ENCODE measurements at places on chromosomes 5 and 9.
A peak's percentile ranks its signal among the peaks of the same experiment; 100 is the strongest.

DNA sequence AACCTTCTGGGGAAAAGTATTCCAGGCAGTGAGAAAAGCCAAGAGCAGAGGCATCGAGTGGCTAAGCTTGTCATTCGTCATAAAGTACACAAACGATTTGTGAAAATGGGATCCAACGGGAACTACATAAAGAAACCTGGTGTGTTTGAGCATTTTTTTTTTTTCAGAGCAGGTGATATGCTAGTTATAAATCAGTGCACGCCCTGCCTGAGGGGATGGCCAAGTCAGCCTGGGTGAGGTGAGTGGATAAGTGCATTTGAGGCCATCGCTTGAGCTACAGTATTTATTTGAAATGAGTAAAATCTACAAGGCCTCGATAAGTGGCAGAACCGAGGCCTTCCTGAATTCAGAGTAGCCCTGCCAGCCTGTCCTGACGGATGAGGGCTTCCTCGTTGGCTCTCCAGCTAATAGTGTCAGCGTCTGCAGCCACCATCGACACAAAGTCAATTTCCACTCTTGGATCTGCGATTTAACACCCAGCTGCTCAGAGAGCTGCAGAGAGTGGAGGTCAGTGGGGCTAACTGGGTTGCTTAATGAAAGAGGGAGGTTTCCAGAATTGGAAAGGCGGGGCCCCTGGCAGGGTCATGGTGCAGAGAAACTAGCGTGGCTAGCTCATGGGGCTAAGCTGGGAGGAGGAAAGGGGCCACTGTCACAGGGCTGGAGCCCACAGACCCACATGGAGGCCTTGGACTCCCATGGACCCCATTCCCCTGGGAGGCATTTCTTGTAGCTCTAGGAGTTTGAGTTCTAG is 27.3 kb downstream of the PPARGC1B start:
- no peak for DNase-seq

DNA sequence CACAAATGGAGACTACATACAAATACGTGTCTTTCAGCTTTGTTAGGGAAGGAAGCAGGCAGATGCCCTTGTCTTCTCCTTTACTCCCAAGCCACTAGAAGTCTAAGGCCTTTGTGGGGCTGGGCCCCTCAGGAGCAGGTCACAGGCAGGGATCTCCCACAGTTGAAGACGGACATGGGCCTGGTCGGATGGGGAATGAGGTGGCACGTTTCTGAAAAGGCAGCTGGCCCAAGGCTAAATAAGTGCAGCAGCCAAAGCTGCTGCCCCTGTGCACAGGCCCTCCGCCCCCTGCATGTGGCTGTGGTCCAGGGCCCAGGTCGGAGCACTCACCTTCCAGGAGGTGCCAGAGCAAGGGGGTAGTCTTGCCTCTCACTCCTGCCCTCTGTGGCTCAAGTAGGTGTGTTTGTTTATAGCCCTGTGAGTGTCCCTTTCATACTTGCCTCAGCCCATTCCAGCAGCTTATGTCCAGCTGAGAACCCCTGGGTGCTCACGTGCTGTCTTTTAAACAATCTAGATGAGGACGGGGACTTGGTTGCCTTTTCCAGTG is 1.8 kb downstream of the SQSTM1 start:
- no peak for DNase-seq

DNA sequence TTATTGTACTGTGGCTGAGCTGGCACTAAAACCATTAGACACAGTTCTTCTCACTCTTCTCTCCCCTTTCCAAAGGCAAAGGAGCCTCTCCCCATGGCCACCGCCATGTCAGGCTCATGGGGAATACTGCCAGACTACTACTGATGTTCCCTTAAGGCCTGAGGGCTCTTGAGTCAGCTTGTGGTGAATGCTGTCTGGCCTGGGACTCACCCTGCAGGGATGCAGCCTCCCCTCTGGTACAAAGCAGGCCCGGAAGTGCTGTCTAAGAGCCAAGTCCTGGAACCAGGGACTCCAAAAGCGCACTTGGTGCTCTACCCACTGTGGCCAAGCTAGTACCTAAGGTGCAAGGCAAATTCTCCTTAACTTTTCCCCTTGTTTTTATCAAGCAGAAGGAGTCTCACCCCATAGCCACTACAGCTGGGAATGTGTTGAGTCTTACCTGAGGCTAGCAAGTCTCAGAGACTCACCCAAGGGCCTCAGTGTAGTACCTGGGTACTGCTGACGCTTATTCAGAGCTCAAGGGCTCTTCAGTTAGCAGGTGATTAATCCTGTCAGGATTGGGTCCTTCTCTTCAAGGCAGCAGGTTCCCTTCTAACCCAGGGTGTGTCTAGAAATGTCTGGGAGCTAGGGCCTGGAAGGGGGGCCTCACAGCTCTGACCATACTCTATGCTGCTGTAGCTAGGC is 33.2 kb upstream of the C5orf46 start:
- DNase-seq: no peak

- no peak for DNase-seq
Observed at GRCh38 chr9:31587146-31587545, 797.3 kb upstream of the ACO1 start.

DNA sequence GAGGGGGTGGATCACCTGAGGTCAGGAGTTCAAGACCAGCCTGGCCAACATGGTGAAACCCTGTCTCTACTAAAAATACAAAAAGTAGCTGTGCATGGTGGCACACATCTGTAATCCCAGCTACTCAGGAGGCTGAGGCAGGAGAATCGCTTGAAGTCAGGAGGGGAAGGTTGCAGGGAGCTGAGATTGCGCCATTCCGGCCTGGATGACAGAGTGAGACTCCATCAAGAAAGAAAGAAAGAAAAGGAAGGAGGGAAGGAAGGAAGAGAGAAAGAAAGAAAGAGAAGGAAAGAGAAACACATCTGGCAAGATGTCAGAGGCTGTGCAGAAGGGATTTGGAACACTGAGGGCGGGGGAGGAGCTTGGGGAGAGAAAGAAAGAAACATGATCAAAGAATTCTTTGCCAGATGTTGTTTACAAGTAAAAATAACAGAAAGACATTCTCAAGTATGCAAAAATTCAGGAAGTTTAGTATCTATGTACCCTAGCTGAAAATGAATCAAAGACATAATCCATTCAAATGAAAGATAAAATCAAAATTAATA is 93.7 kb downstream of the AK8 start:
- DNase-seq: no peak

DNA sequence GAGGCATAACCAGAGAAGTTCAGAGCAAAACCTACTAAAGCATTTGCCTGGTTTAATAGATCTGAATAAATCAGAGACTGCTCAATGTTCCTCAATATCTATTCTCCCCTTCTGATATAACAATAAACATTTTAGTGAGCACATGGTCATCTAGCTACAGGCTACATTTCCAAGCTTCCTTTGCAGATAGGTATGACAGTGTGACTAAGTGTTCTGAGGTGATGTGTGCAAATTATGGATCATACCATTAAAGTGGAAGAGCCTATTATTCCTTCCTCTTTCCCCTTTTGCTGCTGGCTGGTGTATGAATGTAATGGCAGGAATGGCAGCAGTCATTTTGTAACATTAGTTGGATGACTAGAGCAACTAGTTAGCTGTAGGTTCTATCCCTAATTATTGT is 285.8 kb upstream of the RASA1 start:
- DNase-seq: no peak

GRCh38 chr5:97026721-97027120 is 90.8 kb downstream of the LNPEP start:
- DNase-seq: no peak

- no peak for DNase-seq
Observed at GRCh38 chr5:112692472-112692871, 45.2 kb upstream of the APC start.

DNA sequence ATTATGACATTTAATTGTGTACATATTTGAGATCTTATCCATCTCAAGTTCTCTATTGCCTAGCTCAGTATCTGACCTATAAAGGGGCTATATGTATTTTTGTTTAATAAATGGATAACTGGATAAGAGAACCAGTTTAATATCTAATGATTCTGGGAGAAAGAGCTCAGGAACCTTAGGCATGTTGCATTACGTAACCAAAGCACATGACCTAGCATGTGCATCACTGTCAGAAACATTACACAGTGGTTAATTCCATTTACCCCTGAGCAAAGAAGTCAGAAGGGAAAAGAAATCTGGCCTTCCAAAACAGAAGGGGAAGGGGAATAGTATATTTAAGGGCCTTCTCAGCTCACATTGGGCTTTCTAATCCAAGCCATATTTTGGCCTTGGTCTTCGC is 12.3 kb downstream of the PAPPA start:
- DNase-seq: no peak

DNA sequence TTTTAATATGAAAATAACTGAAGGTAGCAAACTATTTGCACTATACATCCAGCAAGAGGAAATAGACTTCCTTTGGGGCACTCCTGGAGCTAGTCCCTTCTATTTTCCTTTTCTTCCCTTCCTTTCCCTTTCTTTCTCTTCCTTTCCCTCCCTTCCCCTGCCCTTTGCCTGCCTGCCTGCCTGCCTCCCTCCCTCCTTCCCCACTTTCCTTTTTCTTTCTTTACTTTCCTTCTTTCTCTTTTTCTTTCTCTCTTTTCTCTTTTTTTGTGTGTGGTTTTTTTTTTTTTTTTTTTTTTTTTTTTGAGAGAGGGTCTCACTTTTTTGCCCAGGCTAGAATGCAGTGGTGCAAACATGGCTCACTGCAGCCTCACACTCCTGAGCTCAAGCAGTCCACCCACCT is 17.3 kb upstream of the CXXC5 start:
- DNase-seq: no peak

DNA sequence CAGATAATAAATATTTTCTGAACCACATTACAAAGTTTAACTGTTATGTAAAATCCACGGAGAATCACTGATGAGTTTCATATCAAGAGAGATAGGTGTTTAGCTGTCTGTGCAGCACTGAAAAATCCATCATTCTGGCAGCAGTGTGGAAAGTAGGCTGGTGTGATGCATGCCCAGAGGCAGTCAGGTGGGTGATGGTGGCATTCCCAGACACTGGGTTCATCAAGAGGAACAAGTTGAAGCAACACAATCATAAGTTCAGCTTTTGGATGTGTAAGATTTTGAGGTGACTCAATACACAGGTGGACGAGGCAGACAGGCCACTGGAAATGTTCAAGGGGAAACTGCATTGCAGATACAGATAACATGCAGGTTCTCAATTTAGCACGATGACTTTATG is 11.9 kb downstream of the DNAH5 start:
- no peak for DNase-seq

GRCh38 chr5:139293202-139293506 is 386 bp upstream of the MATR3 start:
- peak; percentile 26 for DNase-seq

GRCh38 chr9:90943341-90943740 is 141.7 kb downstream of the SYK start:
- DNase-seq: no peak

- DNase-seq: no peak
Observed at GRCh38 chr9:83937861-83938455, 16.7 kb upstream of the KIF27 start.

GRCh38 chr5:144800169-144800568 is 629.5 kb downstream of the KCTD16 start:
- DNase-seq: no peak

GRCh38 chr5:119176785-119177184 is 105.9 kb downstream of the DMXL1 start:
- DNase-seq: no peak

DNA sequence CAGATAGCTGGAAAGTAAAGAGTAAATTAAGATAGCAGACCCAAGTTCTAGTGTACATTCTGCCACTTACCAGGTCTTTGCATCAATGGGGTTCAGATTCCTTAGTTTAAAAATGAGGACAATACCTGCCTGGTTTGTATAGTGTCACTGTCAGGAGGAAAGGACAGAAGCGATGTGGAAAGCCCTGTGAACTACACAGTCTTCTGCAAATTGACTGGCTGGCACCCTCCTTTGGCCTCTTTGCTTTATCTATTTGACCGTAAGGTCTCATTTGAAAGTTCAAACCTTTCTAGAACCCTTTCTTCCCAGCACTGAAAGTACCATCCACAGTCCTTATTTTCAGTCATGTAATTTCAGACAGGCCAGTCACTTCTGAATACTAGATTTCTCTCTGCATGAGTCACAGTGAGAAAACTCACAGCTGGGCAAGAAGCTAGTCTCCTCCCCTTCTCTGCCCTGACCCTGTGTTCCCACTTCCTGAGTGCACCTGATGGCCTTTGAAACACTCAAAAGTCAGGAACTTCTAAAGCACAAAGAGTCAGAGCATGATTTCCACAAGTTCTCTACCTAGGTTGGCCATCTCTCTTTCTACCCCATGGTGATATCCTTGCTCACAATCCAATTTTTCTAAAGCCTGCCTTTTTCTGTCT is 91.3 kb upstream of the RASEF start:
- no peak for DNase-seq

- DNase-seq: no peak
Observed at GRCh38 chr5:73376618-73377170, 71.9 kb downstream of the FOXD1 start.

GRCh38 chr5:31866166-31866565 is 227.2 kb downstream of the PDZD2 start:
- DNase-seq: no peak

GRCh38 chr9:4937446-4937845 is 47.6 kb upstream of the JAK2 start:
- DNase-seq: no peak

DNA sequence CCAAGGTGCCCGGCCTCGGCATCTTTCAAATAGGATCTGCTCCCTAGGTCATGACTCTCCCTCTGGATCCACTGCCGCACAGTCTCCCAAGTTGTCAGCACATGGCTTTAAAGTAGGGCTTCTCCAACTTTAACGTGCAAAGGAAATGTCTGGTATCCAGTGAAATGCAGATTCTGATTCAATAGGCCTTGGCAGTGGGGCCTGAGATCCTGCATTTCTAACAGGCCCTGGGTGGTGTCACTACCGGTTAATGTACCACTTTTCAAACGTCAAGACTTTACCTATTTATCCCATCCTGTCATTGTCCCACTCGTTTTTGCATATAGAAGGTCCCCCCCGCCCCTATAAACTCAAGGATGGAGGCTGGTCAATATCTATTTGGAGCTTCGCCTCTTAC is 137.6 kb upstream of the ZNF618 start:
- no peak for DNase-seq

DNA sequence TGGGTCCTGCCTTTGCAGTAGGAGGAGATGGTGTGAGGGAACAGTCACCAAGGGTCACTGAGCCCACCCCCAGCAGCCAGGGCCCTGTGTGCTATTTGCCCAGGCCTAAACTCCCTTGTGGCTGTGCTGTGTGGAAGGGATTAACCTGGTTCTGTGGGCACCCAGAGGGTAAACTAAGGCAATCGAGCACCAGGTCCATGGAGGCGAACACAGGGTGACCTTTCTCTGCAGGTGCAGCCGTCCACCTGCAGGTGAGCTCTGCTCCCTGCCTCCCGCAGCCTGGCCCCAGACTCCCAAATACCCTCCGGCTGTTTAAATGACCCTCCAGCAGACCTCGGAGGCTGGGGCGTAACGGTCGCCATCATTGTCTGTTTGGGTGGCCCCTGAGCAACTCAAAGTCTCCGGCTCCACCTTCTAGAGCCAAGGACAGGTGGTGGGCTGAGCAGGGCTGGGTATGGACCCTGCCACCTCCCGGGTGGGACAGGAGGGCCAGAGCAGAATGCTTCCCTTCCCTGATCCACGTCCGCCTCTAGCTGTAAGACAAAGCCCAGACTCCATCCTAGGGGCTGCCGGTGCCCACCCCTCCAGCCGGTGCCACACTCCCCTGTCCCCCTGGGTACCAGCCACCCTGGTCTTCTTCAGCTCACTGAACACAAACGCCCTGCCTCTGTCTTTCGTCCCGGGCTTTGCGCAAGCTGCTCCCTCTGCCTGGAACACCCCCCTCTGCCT is 34.1 kb upstream of the FIBCD1 start:
- no peak for DNase-seq
